ENCODE measurements at places on chromosomes 2 and 18. TPM values are rescaled to one million over a fixed set of nuclear protein-coding genes. Genes with fewer than 3 reads are reported as not detected.

Gene CRYBA2
- total RNA-seq: not detected

Gene EPHA4
- total RNA-seq: 32.8 TPM

Gene SRD5A2
- not detected for total RNA-seq

Gene LDAH
- total RNA-seq: 19.1 TPM

Gene PSTPIP2
- total RNA-seq: 12.9 TPM

Gene TBC1D8
- total RNA-seq: 1.4 TPM

- no peak for DNase-seq
Measured at GRCh38 chr2:100211521-100211920, 69.1 kb upstream of the AFF3 start.

DNA sequence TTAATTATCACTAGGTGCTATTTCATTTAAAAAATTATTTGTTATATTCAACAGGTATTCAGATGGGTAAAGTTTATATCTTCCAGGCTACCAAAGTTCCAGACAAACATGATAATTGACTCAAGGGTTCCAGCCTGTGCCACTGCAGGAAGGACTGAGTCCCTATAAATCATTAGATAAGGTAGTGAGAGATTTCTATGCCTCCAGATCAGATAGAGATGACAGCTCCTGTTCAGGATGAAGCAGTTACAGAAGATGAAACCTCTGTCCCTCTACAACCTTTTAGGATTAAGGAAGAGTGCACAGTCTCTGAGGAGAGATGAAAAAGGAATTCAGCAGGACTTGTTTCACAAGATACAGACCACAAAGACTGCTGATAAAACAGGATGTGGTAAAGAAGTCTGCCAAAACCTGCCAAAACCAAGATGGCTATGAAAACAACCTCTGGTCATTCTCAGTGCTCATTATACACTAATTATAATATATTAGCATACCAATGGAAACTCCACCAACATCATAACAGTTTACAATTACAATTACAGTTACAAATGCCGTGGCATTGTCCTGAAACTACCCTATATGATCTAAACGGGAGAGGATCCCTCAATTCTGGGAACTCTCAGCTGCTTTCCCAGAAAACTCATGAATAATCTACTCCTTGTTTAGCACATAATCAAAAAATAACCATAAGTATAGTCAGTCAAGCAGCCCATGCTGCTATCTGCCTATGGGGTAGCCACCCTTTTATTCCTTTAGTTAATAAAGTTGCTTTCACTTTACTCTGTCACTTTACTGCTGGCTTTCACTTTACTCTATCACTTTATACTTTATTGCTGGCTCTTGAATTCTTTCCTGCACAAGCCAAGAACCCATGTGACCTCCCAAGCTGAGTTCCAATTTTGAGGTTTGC is 288.5 kb downstream of the PDE11A start:
- DNase-seq: no peak

DNA sequence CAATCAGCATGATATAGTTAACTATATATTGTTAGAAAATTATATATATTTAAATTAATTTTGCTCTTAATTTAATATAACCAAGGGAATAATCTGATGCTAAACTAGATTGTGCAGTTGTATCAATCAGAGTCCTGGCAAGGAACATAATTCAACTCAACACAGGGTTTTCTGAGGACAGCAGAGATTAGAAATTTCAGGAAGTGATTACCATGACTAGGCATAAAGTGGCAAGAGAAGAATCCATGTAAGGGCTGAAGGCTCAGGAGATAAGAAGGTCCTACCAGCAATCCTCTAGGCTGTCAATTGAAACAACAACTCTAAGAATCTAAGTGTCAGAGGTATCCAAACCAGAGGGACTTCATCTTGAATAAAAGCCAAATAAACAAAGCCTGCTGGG is 807.8 kb downstream of the DSC3 start:
- DNase-seq: no peak

GRCh38 chr2:239959059-239959971 is 65.8 kb downstream of the NDUFA10 start:
- DNase-seq: no peak

- DNase-seq: no peak
Measured at GRCh38 chr2:17182399-17182798, 335.8 kb downstream of the RAD51AP2 start.

GRCh38 chr2:66498289-66498975 is 63.5 kb downstream of the MEIS1 start:
- no peak for DNase-seq

DNA sequence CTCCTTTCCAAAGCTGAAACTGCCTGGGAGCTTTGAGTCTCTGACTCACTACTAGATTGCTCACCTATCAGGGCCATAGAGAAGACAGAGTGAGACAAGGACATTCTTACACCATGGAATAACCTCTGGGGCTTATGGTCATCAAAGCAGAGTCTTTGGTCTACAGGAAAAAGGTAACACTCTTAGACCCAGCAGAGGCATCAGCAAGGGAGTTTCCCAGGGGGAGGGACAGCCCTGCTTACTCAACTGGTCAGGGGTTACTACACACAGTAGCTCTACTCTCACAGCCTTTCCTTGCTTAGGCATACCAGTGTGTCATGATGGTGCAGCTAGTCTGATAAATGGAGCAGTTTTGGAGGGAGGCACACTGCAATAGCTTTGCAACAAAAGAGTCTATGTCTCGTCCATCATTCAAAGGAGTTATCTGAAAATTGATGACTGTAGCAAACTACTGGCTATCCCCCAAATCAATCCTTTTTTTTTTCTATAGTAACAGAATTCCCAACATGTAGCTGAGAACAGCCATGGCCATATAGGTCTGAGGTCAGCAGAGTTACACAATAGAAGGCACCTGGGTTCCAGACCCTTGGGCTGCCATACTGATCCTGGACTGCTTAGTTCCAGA is 22.4 kb upstream of the CD28 start:
- no peak for DNase-seq

- DNase-seq: peak; percentile 44
Measured at GRCh38 chr2:110732422-110733413, at the start of gene ACOXL. ACOXL (plus strand) TSS chr2:110732573; CDS start chr2:110768390, 35,817 bp downstream.

GRCh38 chr2:47145466-47145865 is 9.6 kb downstream of the STPG4 start:
- DNase-seq: no peak

- no peak for DNase-seq
Measured at GRCh38 chr18:14075196-14075595, 57.0 kb downstream of the ZNF519 start.

DNA sequence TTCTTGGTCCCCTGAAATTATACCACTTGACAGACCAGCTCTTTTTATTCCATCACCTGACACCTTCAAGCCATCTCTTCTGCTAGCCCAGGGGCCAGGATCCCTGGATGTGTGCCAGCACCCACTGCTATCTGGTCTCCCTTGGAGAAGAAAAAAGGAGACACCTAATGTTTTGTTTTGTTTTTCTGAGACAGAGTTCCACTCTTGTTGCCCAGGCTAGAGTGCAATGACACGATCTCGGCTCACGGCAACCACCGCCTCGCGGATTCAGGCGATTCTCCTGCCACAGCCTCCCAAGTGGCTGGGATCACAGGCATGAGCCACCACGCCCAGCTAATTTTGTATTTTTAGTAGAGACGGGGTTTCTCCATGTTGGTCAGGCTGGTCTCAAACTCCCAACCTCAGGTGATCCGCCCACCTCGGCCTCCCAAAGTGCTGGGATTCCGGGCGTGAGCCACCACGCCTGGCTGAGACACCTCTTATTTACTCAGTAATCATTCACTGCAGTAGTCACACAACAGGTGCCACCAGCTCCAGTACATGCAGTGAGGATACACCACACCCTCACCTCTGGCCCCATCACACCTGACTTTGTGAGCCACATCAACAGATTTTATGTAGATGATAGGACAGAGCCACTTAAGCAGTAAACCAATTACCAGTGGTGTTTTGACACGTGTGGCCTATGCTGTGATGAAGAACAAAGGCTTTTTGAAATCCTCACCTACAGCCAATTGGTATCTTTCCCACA is 42.8 kb upstream of the PCBP1 start:
- no peak for DNase-seq

GRCh38 chr2:38744399-38744780 is 6.8 kb downstream of the SRSF7 start:
- DNase-seq: no peak

DNA sequence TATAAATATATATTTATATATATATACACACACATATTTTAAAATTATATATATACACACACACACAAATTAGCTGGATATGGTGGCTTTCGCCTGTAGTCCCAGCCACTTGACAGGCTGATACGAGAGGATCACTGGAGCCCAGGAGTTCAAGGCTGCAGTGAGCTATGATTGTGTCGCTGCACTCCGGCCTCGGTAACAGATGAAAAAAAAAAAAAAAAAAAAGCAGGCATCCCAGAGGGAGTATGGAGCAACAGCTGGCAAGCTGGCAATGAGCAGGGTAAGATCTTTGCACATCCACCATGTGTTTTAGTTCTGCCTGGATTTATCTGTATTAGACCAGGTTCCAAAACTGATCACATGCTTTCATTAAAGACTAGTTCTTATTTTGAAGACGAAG is 170.1 kb downstream of the MAP2 start:
- DNase-seq: no peak

- DNase-seq: no peak
Measured at GRCh38 chr2:226548732-226549131, 250.9 kb downstream of the IRS1 start.

DNA sequence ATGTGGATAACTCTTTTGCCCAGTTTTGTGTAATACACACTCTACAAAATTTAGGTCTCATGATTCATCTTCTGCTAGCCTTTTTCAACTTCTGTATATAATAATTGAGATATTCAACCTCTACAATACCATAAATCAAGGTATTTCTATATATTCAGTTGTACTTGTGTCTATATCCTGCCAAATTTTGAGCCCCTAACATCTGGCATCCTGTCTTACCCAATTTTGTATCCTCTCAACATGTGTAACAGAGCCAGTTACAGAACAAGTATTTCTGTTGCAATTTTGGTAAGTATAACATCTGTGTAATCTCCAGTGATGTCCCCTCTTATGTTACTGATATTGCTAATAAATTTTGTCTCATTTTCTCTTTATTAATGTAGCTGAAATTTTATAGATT is 145.8 kb downstream of the TRIB2 start:
- no peak for DNase-seq

- no peak for DNase-seq
Measured at GRCh38 chr18:70553245-70553935, 264.5 kb downstream of the SOCS6 start.

Measured in activated naive CD8-positive, alpha-beta T cell treated with anti-CD3 and anti-CD28 coated beads, Interleukin-2, amount 10 ng/mL, durations not matched to agents 7 days and 5 days (primary cell).